Uterus (tissue), 4 donors: ENCODE measurements at places on chromosomes 3 and 15. TPM values are rescaled to one million over a fixed set of nuclear protein-coding genes. Genes with fewer than 3 reads are reported as not detected.

GRCh38 chr3:45497963-45498362 is 96.6 kb upstream of the LIMD1 start:
- peak; percentile 30 for DNase-seq

DNA sequence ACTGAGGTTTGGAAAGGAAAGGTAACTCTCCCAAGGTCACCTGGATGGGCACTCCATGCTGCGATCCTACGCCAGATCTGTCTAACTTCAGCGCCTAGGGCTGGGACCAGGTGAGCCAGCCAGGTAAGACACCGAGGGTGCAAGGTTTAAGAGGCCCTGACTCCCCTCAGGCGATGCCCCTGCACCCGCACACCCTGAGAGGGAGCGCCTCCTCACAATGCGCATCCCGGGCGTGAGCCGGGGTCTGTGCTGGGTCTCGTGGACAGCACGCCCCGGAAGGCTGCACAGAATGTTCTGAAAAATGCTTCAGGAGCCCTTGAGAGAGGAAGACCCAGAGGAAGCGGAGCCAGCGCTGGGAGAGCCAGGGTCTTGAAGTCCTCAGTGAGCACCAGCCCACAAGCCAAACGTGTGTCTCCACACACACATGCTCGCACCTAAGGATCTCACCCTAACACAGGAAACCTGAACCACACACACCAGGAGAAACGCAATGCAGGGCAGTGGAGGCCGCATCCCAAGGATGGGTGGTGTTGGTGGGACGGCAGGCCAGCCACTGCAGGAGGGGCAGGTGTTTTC is 142.0 kb downstream of the ADAMTS17 start:
- DNase-seq, result no peak

GRCh38 chr3:52774901-52775864 is 2.2 kb upstream of the ITIH1 start:
- DNase-seq, result no peak

GRCh38 chr3:123733805-123734526 is 149.1 kb upstream of the HACD2 start:
- DNase-seq, result no peak

GOLGA6L7 gene
- total RNA-seq, result not detected
